ENCODE measurements at places on chromosomes 4 and X. TPM values are rescaled to one million over a fixed set of nuclear protein-coding genes. Genes with fewer than 3 reads are reported as not detected.

SSX2B gene
- total RNA-seq = not detected

SRPK3 gene
- total RNA-seq = not detected

DGAT2L6 gene
- 0.16 TPM for total RNA-seq

HTR2C gene
- total RNA-seq = not detected

CXCL11 gene
- total RNA-seq = not detected

KLHL34 gene
- total RNA-seq = not detected

FAM149A gene
- total RNA-seq = 0.38 TPM

VSIG4 gene
- total RNA-seq = 0.36 TPM

SORBS2 gene
- 0.90 TPM for total RNA-seq

GAGE13 gene
- not detected for total RNA-seq

ADH7 gene
- total RNA-seq = not detected

ZAR1 gene
- total RNA-seq = not detected

DAPP1 gene
- 46.5 TPM for total RNA-seq

TCEAL7 gene
- not detected for total RNA-seq

TRIM61 gene
- total RNA-seq = 5.6 TPM

FABP2 gene
- total RNA-seq = not detected

ASB11 gene
- total RNA-seq = not detected

HSFX1 gene
- 0.35 TPM for total RNA-seq

DCAF12L2 gene
- not detected for total RNA-seq

EPGN gene
- not detected for total RNA-seq

TLR10 gene
- 52.8 TPM for total RNA-seq

Data from GM12878 (cell line).